CD4-positive, alpha-beta T cell treated with Interleukin-6 for 4 hours (primary cell): ENCODE measurements at places on chromosomes 5 and 9.

DNA sequence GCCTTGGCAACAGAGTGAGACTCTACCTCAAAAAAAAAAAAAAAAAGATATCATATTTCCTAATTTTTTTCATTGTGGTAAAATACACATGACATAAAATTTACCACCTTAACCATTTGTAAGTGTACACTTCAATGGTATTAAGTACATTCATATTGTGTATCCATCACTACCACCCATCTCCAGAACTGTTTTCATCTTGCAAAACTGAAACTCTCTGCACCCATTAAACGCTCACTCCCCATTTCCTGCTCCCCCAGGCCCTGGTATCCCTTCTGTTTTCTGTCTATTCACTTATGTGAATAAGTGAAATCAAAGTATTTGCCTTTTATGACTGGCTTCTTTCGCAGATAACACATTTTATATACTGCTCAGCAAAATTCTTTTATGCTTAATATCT is 12.8 kb downstream of the LRRC8A start:
- DNase-seq = peak; percentile 37

DNA sequence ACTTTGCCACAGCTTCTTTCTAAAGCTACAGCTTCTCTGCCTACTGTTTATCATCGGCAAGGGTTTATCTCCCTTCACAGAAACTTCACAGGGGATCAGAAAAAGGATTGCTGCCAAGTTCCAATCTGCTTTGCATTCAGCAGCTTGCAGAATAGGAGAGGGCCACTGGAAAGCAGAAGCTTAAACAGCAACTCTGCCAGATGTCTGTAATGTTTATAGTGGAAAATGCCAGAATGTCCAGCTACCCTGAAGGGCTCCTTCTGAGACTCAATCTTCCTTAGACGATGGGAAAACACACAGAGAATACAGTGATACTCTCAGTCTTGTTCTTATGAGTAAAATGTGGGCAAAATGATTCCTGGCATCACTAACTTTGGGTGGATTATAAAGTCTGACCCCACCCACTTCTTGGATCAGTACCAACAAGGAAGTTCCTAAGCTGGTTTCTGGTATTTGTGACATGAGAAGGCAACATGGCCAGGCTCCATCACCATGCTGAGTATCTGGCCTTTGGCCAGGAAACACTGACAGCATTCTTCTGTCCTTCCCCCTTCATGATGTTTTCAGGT is 19.0 kb downstream of the STOM start:
- no peak for DNase-seq

DNA sequence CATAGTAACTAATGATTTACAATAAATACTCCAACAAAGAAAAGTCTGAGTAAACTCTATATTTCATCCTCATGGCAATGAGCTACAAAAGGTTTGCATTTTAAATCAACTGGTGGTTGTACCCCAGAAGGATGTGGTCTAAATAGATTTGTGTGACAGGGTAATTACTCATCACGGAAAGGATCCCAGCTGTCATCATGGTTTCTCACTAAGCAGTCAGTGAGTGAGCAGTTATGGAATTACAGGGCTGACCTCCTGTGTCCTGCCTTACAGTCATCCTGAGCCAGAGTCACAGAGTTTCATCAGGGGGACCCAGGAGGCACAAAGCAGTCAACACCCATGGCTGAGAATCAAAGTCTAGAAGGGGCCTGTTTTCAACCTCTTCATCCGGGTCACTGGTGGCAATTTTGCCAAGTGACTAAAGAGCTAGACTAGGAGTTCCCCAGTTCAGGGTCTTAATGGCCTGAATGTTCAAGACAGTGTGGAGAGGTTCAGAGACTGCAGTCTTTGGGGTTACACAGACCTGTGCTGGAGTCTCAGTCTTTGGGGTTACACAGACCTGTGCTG is 210.7 kb upstream of the SLC24A2 start:
- DNase-seq = no peak

- no peak for DNase-seq
These were observed 2.0 kb upstream of the AJM1 start for GRCh38 chr9:136840140-136840876.

GRCh38 chr5:146717951-146718350 is 160.6 kb downstream of the PPP2R2B start:
- no peak for DNase-seq

- DNase-seq = no peak
These were observed 79.9 kb downstream of the ACTL7B start for GRCh38 chr9:108775901-108776306.

GRCh38 chr5:31396611-31397295 is 135.1 kb downstream of the DROSHA start:
- DNase-seq = no peak

GRCh38 chr9:79220666-79221065 is 351.1 kb upstream of the TLE4 start:
- no peak for DNase-seq

DNA sequence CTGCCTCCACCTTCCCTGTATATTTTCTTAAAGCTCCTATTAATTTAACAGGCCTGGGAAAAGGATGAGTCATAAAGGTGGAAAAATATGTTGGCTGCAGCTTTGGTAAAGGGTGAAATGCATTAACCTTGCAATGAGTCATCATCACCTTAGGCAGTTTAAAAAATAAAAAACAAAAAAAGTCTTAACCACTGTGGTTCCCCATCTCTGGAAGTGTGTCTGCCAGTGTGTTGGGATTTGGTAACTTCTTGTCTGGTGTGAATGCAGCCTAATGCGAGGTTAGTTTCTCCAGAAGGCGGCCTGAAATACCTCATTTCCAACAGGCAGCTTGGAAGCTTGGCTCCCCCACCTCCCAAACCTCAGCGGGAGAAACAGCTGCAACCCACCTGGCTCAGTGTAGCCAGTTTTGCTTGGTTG is 265.3 kb upstream of the GAS1 start:
- DNase-seq = no peak

GRCh38 chr9:111965566-111966019 is 69.0 kb downstream of the UGCG start:
- DNase-seq = no peak

- DNase-seq = no peak
These were observed 664.8 kb upstream of the ZNF608 start for GRCh38 chr5:125411071-125411743.
